Pulmonary artery endothelial cell (primary cell): ENCODE measurements at places on chromosomes 2 and 18.

DNA sequence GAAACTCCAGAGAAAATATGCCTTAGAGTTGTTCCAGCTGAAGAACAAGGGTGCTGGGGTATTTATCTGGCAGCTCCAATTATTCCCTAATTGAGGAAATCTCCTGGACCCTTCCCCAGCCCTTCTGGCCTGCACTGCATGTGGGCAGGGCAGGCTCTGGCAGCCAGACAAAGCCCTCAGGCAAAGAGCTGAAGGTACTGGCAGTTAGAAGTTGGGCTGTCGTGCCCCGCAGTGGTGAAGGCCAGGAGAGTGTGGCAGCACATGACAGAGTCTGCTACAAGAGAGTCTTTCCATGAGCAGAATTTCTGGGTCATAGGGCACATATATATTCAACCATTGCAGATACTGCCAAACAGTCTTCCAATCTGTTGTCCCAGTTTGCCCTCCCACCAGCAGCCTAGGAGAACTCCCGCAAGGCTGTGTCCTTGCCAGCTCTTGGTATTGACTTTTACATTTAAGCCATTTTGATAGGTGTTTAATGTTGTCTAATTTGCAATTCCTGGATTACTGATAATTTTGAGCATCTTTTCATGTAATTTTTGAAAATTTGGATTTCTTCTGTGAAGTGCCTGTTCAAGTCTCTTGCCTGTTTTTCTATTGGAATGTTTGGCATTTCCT lies 26.6 kb downstream of the ONECUT2 start:
- no peak for DNase-seq

GRCh38 chr2:181223234-181223633 lies 234.0 kb upstream of the ITGA4 start:
- DNase-seq, result no peak

GRCh38 chr18:58989184-58989759 lies 124.6 kb downstream of the ZNF532 start:
- DNase-seq, result no peak

GRCh38 chr2:241616168-241617125 lies 20.5 kb downstream of the THAP4 start:
- DNase-seq, result no peak

GRCh38 chr2:74632209-74632938 lies 15.8 kb downstream of the M1AP start:
- no peak for DNase-seq

DNA sequence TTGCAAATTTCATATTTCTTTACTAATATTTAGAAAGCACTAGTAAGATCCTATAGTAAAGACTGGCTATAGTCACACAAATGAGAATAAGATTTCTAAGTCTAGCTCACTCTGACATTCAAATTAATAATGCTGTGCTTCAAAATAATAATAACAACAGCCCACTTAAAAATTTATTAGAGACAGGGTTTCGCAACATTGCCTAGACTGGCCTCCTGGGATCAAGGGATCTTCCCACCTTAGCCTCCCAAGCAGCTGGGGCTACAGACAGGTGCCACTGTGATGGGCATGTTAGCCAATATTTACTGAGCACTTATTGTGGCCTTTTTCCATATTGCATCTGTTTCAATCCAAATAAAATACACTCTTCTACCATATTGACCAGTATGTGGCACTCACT lies 96.1 kb downstream of the PIEZO2 start:
- no peak for DNase-seq

- no peak for DNase-seq
Observed at GRCh38 chr2:46960618-46961017, 45.0 kb upstream of the MCFD2 start.
